Kasumi-1 (cell line): ENCODE measurements at places on chromosomes 2 and 18.

DNA sequence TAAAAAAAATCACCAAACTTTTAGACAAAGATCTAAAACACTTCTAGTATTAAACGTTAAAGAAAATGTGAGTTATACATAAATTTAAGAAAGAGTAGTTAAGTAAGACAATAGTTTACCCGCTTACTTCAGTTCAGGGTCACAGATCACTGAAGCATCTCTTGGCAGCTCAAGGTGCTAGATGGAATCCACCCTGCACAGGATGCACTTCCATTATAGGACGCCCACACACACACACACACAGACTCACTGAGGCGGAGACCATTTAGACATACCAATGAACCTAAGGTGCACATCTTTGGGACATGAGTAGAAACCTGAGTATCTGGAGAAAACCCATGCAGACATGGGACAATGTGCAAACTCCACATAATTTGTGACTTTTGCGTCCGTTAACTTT is 630.6 kb upstream of the ZNF804A start:
- DNase-seq, result no peak

- DNase-seq, result no peak
Measured at GRCh38 chr2:174945601-174946260, 59.5 kb downstream of the CHN1 start.

DNA sequence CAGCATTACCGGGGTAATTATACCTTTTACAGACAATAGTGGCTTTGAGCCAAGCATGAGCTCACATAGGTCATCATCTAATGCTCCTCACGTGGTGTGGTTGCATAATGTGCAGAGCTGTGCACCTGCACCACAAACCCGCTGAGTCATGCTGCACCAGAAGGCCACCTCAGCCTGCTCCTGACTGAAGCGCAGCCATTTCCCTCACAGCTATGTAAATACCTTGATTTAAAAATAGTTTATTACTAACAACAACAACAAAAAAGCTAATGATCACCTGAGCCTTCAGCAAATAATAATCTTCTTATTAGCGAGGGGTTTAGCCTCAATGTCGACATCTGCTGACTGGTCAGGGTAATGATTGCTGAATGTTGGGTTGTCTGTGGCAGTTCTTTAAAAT is 238.8 kb downstream of the MBD5 start:
- DNase-seq, result no peak

- DNase-seq, result no peak
Measured at GRCh38 chr18:49849331-49850217, 36.2 kb upstream of the ACAA2 start.

- DNase-seq, result no peak
Measured at GRCh38 chr2:229348128-229348527, 77.0 kb upstream of the PID1 start.

GRCh38 chr18:63119647-63120046 is 199.9 kb downstream of the BCL2 start:
- peak; percentile 40 for DNase-seq

DNA sequence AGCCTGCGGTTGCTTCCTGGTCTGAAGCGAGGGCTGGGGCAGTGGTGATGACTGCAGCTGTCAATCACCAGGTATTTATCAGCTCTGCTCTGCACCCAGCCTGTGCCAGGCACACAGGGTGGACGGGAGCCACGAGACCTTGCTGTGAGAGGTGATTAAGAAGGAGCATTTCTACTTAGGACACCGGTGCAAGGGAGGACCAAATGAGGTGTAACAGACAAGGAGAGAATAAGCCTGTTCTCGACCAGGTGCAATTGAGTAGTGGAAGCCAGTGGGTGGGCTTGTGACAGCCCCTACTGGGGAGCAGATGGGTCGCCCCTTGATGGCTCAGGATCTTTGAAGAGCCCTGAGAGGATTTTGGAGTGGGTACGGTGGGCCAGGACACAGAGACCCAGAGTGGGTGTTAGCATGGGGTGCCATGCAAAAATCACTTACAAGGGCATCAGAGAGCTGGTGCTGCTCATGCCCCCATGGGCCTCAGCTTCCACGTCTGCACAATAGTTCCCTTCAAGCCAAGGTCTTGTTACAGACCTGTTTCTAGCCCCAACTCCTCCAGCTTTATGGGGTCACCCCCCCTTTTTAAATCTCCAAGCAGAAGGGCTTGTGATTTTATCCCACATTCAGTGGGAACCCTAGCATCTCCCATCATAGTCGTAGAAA is 24.6 kb downstream of the GPR55 start:
- DNase-seq, result no peak

- DNase-seq, result no peak
Measured at GRCh38 chr2:147440734-147441133, 404.1 kb upstream of the ACVR2A start.

DNA sequence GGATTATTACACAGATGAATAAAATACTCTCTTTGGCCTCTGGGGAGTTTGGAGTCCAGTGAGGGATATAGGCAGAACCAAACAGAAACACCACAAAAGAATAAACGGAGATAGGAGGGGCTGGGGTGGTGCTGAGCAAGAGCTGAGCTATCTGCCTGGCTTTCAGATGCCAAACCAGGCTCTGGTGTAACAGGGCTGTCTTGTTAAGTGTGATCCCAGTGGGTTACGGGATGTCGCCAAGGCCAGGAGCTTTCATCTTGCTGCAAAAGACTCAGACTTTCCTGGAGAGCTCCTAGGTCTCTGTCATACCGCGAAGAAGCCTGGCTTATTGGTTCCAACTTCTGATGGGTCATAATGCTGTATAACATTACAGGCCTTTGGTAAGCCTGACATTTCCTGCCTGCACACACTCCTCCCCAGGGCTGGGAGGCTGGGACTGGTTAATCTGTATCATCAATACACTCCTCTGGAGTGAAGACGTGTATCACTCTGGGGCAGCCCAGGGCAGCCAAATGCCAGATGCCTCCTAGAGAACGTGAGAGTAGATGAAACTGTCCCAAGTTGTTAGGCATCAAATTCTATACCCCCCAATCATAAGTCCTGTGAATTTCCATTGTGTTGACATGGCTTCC is 60.5 kb downstream of the STPG4 start:
- DNase-seq, result no peak

DNA sequence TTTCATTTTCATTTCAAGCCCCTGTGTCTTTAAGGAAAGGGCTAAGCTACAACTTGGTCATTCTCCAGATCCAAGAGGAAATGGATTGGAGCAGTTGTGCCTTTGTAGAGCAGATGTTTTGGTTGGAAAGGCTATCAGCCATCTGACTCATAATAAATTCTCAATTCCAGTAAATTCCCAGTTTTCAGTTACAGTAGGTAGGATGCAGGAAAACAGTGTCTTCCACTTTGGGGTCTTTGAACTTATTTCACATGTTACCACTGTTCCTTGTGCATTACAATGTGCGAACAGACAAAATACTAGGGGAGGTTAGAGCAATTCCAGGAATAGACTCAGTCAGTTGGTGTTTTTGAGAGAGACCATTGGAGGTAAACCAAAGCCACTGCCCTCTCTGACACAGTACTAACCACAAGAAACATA is 211.9 kb downstream of the BABAM2 start:
- DNase-seq, result peak; percentile 4

GRCh38 chr2:238940806-238941205 is 92.9 kb downstream of the TWIST2 start:
- DNase-seq, result no peak

DNA sequence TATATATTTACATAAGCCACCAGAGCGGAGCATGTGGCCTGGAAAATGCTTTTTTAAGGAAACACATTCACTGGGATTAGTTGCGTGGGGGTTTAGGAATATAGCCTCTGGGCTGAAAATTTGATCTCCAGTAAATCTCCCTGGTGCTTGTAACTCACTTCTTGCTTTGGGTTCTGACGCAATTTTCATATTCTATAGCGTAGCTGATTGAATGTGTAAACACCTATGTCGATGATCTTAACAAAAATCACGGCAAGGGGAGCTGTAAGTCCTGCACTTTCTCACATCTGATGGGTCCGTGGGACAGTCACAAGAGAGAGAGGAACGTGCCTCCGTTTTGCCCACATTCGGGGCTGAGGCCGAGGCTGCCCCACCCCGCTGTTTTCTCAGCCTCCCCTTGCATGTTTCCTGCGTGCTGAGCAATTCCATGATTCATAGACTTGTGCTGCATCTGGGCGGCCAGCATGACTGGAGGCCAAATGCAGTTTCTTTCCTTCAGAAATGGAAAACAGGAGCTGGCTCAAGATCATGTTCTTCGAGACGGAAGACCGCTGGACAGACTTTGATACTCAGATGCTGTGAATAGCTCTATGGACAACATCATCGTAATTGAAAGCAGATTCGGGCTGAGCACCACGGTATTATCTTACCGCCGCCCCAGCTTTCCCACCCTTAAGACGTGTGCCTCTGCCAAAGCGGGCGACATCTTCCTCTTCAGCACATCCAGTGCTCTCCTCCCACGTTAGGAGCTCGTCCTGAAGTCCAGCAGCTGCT is 109.2 kb downstream of the TMEM18 start:
- DNase-seq, result no peak

- DNase-seq, result no peak
Measured at GRCh38 chr2:53861824-53862223, 2.1 kb upstream of the GPR75 start.

DNA sequence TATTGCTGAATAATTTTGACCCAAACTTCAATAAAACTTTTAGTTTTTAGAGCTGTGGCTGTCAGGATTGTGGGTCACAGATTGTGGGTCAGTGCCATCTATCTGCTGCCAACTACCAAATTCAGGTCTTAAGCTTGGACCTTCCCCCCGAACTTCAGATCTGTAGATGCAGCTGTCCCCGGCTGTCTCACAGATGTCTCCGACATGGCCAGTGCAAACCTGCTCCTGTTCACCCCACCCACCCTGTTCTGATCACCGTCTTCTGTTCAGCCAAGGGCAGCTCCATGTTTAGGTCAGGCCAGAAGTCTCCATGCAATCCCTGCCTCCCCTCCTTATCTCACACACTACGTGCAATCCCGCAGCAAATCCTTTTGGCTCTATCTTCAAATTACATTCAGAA is 175.0 kb downstream of the PRKCE start:
- DNase-seq, result no peak
